ENCODE measurements at places on chromosomes 7 and 10. TPM values are rescaled to one million over a fixed set of nuclear protein-coding genes. Genes with fewer than 3 reads are reported as not detected.

Gene HOGA1
- 6.6 TPM for total RNA-seq

Gene MACC1
- total RNA-seq, result 1.2 TPM

Gene AKR1C4
- total RNA-seq, result not detected

Gene KLHDC10
- total RNA-seq, result 20.0 TPM

Gene SLC25A40
- 22.1 TPM for total RNA-seq

Gene AKR1E2
- total RNA-seq, result 7.2 TPM
